CD8-positive, alpha-beta memory T cell (primary cell): ENCODE measurements at places on chromosomes 12 and 14.

GRCh38 chr14:51185180-51185579, 54.9 kb upstream of the TMX1 start:
- no peak for DNase-seq

- peak; percentile 48 for DNase-seq
Measured at GRCh38 chr14:54901380-54902142, 1.1 kb downstream of the GCH1 start.

DNA sequence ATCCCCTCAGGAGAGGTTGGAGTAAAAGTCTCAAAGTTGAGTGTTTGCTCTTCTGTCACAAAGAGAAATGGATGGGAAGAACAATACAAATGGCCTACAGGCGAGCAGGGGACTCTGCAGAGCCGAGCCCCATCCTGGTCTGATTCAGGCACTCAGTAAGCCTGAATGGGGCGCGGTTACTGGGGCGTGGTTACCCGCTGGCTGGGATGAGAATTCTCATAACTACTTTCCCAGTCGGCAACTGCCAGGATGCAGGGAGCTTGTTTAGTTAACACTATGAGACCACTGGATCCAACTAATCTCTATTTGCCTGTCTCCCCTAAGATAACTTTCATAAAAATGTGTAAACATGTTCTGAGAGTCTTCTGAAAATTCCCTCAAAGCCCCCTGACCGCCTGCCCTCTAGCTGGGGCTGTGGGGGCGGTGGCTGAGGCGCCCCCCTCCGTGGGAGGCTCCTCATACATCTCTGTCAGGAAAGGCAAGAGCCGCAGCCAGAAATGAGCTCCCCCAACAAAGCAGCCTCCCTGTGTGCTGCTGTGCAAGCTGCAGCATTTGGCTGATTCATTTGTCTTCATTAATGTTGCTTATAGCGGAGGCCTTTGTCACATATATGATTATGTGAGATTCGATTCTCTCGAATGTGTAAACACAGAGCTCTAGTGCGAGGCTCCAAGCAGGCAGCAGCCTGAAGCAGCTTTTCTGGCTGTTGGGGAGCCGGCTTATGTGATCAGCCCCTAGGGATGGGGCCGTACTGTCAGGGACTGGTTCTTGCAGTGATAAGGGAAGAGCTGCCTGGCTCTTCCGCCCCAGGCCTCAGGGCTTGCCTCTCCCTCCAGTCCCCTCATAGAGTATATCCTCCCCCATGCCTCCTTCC, 126.1 kb upstream of the ARHGAP5 start:
- no peak for DNase-seq

DNA sequence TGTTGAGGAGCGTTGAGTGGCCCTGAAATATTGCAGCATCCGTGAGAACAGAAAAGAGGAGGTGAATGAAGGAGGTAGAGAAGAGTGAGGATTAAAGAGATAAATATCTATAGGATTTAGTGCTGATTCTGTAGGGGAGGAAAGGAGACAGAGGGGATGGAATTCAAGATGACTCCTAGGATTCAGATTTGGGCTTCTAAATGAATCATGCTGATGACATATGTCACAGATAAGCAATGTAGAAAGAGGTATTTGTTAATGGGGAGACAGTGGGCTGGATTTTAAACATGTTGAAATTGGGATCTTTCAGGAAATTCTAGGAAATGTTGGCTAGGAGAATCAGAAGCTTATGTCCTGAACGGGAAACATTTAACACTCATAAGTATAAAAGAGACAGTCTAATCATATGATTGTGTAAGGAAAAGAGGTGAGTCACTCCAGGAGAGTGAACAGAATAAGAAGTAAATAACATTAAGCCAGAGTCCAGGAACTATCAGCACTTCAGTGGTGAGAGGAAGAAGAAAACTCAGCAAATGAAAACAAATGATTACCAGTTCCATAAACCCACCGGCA, 58.1 kb upstream of the DIO2 start:
- no peak for DNase-seq

- DNase-seq, result no peak
Measured at GRCh38 chr12:26836201-26836600, 3.2 kb upstream of the ITPR2 start.

DNA sequence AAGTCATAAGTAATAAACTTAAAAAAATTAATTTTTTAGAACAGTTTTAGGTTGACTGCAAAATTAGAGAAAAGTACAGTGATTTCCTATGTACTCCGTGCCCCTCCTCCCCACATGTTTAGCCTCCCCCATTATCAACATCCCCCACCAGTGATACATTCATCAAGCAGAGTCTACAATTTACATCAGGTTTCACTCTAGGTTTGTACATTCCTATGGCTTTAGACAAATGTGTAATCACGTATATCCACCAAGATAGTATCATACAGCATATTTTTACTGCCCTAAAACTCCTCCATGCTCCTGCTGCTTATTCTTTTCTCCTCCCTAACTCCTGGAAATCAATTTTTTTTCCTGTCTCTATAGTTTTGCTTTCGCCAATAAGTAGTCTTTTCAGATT, 438.7 kb downstream of the LRFN5 start:
- DNase-seq, result no peak

DNA sequence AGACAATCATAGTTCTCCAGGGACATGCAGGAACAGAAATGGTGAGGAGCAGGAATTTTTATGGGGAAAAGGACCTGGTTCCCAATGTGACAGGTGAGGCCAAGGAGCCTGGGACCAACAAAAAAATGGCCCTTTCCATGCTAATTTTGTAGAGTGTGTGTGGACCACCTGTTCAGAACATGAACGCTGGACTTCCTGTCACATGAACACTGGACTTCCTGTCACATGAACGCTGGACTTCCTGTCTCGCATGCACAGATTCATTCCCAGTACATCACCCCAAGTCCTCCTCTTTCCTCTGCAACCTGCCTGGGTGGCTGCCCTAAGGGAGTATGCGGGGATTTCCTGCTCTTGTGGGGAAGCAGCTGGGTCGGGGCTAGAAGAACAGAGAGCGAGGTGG, 10.1 kb downstream of the FGF6 start:
- no peak for DNase-seq

GRCh38 chr12:127785986-127786590, 480.9 kb upstream of the TMEM132C start:
- no peak for DNase-seq

DNA sequence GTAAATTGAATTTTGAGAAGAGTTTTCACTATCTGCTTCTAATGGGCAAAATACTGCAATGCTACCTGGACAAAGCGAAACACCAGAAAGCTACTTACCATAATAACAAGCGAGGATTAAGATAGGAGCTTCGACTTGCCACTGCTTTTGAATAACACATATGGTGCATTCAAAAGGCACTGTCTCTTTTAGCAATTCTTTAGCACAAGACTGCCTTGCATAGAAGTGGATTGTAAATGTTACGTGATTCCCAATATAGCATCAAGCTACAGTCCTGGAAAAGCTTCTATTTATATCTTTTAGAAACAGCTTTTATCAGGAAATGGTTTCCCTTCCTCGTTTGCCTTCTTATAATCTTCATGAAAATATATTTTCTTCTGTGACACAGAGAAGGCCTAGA, 258.7 kb upstream of the PDE3A start:
- DNase-seq, result no peak

GRCh38 chr14:100474196-100474595, 113.0 kb downstream of the BEGAIN start:
- no peak for DNase-seq

DNA sequence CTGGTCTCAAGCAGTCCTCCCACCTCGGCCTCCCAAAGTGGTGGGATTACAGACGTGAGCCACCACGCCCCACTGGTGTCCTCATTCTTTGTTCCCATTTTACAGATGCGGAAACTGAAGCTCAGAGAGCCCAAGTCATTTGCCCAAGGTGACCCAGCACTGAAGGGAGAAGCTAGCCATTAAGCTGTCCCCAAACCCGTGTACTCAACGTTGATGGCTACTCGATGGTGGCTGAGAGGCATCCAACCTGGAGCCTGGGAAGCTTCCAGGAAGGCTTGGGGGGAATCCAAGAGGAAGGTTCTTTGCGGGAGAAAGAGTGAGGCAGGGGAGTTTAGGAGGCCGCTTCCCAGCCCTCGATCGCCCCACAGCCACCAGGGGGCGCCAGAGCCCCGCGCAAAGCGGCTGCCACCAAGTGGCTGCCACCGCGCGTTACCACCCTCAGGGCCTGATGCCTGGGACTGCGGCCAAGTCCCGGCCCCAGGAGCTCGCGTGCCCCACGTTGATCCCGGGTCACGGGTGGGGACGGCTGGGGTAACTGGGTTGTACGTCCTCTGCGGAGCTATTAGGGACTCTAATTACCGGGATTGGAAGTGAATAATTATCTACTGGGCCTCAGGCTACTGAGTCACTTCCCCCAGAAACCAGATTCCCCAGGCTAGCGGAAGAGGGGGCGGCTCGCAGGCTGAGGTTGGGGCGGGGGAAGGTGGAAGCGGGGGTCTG, 8.8 kb upstream of the SH2B3 start:
- DNase-seq, result peak; percentile 84

DNA sequence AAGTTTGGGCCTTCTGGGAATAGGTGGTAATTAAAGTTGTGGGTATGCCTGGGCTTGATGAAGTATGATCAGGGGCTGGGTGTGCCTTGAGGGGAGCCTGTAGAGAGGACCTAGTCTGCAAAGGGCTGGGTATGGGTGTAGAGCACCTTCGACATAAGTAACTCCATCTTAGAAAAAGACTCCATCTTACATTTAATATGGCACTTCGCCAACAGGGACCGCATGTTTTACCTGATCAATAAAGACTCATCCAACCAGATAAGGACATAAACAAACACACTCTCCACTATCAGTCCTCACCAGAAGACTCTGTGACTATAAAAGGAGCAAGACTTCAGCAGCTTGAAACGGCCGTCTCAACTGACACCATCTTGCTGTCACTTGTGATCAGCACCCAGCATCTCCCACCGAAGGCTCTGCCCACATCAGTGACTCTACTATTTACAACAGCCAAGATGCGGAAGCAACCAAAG, 23.5 kb upstream of the GPR68 start:
- no peak for DNase-seq

- no peak for DNase-seq
Measured at GRCh38 chr12:92233346-92234015, 87.8 kb upstream of the BTG1 start.

DNA sequence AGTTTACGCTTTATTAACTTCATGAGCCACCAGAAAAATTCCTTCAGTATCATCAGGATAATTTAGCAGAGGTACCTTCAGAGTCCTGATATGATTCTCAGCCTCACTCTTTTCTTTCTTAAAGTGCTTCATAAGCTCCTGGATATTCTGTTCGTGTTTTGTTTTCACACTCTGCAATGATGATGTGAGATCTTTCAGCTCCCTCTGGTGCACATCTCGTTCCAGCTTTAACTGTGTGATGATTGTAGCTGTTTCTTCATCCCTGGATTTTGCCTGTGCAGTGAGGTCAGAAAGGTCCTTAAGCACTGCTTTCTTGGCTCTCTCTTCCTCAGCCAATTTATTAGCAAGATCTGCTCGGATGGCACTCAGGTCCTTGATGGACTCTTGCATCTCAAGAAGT, 156.7 kb downstream of the CEP128 start:
- DNase-seq, result no peak

GRCh38 chr12:110537605-110538409, 35.7 kb downstream of the RAD9B start:
- DNase-seq, result no peak

DNA sequence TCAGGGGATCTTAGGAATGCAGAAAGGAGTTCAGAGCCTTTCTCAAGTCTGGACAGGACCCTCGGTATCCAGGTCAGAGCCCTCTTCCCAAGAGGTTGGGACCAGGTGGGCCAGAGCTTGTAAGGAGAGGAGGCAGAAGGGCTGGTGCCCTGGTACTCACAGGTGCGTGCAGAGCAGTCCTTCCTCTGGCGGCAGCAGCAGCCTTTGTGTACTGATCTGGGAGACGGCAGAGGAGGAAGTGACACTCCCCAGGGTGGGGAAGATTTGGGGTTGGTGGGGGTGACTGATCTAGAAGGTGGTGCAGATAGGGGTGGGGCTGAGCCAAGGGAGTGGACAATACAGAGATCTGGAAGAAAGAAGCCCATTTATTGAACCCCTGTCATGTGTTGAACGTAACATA, at the start of gene ITGB7:
TSS of gene ITGB7 (minus strand) at position 210 of the 400 bp plus-strand sequence. CDS start 6,808 bp downstream, outside the sequence.
- peak; percentile 53 for DNase-seq

- no peak for DNase-seq
Measured at GRCh38 chr14:96508900-96509299, 6.7 kb downstream of the PAPOLA start.

- no peak for DNase-seq
Measured at GRCh38 chr14:95915330-95915729, 38.7 kb downstream of the TUNAR start.

GRCh38 chr14:81437244-81437643, 37.1 kb upstream of the STON2 start:
- no peak for DNase-seq

DNA sequence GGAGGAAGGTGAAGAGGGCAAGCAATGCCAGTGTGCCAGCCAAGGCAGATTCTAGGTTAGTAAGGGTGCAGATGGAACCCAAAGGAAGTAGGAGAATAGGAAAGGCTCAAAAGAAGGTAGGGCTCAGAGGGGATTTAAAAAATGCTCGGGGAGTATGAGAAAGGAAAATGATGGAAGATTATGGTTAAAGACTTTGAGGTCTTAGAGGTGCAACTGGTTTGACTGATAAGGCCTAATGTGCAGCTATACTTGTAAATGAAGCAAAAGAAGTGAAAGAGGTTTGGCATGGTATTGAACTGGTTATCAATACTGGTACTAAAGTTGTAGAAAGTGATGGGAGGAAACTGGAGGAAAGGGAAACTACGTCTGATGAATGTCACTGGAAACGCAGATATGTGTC, 94.7 kb downstream of the RPS6KA5 start:
- no peak for DNase-seq

DNA sequence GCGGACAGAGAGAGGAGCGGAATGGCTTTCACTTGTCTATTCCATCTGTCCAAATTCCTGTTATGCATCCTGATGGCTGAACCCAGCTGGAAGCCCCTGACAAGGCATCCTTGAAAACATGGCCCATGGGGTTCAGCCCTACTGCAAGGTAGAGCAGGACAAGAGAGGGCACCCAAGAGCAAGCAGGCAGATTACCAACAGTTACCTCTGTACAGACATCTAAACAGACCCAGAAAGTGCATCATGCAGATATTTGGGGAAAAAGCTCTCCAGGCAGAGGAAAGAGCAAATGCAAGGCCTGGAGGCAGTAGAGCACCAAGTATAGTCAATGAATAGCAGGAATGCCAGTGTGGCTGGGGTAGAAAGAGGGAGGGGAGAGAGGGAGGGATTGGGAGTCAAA, 407.5 kb downstream of the PCNX1 start:
- no peak for DNase-seq
